ENCODE measurements at places on chromosomes 6 and 20. TPM values are rescaled to one million over a fixed set of nuclear protein-coding genes. Genes with fewer than 3 reads are reported as not detected.

DNA sequence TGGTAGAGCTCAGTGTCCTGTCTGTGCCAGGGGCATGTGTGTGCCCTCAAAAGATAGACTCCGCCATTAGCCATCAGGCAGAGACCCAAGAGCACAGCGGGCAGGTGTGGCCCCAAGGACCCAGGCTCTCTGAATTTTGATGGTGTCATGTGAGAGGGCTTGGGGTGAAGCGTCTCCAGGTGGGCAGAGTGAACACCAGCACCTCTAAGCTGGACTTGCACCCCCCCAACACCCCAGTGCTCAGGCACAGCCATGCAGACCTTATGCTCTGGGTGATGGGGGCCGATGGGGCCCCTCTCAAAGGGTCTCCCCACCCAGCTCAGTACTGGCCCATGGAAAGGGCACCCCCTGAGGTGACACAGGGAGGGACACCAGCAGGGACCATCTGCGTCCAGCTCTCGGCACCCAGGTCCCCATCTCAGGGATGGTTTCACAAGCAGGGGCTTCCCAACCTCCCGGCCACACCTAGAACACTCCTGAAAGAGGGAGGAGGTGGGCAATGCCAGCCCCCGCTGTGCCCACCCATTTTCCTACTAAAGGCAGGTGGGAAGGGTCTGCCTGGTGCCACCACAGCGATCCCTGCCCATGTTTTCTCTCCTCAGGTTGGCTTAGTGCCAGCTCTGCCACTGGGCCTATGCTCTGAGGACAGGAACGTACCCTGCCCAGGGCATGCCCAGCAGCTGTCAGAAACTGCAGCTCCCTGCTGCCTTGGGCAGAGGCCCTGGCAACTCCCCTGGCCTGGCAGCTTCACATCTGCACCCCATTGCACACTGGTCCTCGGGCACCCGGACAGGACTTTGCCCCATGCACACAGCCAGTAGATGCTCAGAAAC lies 3.5 kb downstream of the CST7 start:
- no peaks in the 10 kb centered on the region for H3K36me3 ChIP-seq
- H3K4me3 ChIP-seq = no peak overlapping the region
- peak; percentile 6 for DNase-seq
- no peak overlapping the region for H3K27ac ChIP-seq
- no peaks in the 10 kb centered on the region for H3K4me1 ChIP-seq

- H3K27ac ChIP-seq = no peak overlapping the region
- DNase-seq = no peak
- H3K4me1 ChIP-seq = no peaks in the 10 kb centered on the region
- no peaks in the 10 kb centered on the region for H3K27me3 ChIP-seq
These were observed 88.9 kb downstream of the SLC16A10 start for GRCh38 chr6:111176038-111176759.

DNA sequence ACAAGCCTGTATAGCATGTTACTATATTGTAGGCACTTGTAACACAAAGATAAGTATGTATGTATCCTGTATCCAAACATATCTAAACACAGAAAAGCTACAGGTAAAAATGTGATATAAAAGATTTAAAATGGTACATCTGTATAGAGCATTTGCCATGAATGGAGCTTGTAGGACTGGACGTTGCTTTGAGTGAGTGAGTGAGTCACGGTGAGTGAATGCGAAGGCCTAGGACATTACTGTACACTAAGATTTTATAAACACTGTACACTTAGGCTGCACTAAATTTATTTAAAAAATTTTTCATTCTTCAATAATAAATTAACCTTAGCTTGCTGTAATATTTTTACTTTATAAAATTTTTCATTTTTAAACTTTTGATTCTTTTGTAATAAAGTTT lies 136.9 kb downstream of the NKAIN2 start:
- no peak for DNase-seq
- H3K36me3 ChIP-seq = no peaks in the 10 kb centered on the region
- H3K27ac ChIP-seq = no peak overlapping the region
- H3K4me1 ChIP-seq = peaks cover 2% of the 10 kb centered on the region
- no peaks in the 10 kb centered on the region for H3K27me3 ChIP-seq
- no peak overlapping the region for H3K4me3 ChIP-seq

- no peak for DNase-seq
- H3K4me1 ChIP-seq = no peaks in the 10 kb centered on the region
- no peak overlapping the region for H3K27ac ChIP-seq
These were observed 3.0 kb upstream of the TGM2 start for GRCh38 chr20:38167851-38168760.

- no peak overlapping the region for H3K27ac ChIP-seq
- H3K4me3 ChIP-seq = no peak overlapping the region
- no peaks in the 10 kb centered on the region for H3K27me3 ChIP-seq
- DNase-seq = no peak
- no peaks in the 10 kb centered on the region for H3K4me1 ChIP-seq
These were observed 86.7 kb downstream of the TASP1 start for GRCh38 chr20:13552061-13552460.

DNA sequence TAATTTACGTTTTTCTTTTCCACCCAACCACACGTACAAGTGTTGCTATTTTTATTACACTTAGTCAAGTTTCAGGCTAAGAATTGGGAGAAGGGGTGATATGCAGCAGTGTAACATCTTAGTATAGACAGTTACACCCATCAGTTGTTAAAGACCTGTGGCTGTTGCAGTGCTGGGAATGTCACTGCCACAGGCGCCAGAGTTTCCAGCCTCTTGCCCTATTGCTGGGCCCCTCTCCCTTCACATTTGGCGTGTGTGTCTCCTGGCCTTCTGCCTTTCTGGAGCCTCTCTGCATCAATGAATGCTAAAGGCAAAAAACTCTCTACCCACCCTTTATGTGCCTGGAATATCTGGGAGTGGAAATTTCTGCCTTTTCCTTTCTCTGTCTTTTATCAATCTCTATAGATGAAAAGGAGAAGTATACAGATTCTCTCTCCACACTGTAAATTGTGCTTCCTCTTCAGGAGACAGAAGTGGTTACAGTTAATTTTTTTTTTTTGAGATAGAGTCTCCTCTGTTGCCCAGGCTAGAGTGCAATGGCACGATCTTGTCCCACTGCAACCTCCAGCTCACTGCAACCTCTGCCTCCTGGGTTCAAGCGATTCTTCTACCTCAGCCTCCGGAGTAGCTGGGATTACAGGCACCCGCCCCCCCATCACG lies 73.0 kb downstream of the TIAM2 start:
- peak; percentile 44 for DNase-seq
- no peaks in the 10 kb centered on the region for H3K36me3 ChIP-seq
- H3K27ac ChIP-seq = no peak overlapping the region
- H3K4me3 ChIP-seq = no peak overlapping the region
- no peaks in the 10 kb centered on the region for H3K27me3 ChIP-seq

GRCh38 chr20:16013631-16014030 lies 559.6 kb downstream of the KIF16B start:
- no peak overlapping the region for H3K27ac ChIP-seq
- no peaks in the 10 kb centered on the region for H3K4me1 ChIP-seq
- no peak for DNase-seq

DNA sequence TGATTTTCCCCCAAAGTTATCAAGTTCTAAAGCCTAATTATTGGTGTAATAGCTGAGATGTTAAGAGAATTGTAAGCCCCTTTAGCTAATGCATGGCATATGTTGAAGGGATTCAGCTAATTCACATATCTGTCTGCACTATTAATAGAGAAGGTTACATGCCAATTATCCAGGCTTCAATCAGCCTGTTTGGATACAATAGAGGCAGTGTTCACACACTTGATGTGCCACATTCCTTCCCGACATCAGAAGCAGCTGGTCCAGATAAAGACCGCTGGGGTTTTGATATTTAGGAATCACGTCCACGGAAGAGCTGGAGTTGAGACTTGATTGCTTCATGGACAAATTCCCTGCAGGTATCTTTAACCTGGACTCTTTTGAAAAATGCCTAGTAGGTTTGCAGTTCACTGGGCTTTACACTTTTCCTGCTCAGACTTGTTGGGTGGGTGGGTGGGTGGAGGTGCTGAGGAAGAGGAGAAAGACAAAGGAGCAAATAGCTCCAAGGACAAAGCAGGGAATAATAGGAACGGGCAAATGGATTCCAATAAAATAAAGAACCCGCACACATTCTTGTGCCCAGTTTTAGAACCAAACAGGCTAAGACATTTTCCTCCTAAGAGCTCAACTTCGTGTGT lies 142.6 kb upstream of the ZNF217 start:
- peak; percentile 55 for DNase-seq
- no peak overlapping the region for H3K4me3 ChIP-seq
- no peaks in the 10 kb centered on the region for H3K36me3 ChIP-seq
- H3K4me1 ChIP-seq = peaks cover 11% of the 10 kb centered on the region
- no peak overlapping the region for H3K27ac ChIP-seq
- no peaks in the 10 kb centered on the region for H3K27me3 ChIP-seq

- no peaks in the 10 kb centered on the region for H3K27me3 ChIP-seq
- DNase-seq = no peak
- H3K4me3 ChIP-seq = no peak overlapping the region
- no peak overlapping the region for H3K27ac ChIP-seq
These were observed 50.0 kb upstream of the PLCB1 start for GRCh38 chr20:8082025-8082424.

DNA sequence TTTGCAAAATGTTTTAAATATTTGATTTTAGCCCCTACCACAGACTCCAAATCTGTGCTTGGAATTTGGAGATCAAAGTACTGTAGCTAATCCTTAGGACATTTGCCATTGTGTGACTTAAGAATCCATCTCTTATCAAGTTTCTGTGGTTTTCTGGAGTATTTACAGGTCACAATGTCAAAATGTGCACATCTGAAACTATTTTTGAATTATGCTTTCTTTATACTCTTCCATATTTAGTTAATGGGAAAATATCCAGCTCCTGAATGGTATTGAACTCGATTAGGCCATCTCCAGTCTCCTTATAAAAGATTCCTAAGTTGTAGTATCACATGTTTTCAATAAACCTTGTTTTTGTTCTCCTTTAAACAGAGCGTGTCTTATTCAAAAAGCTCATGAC lies 162.5 kb downstream of the KHDC1L start:
- no peak overlapping the region for H3K4me3 ChIP-seq
- no peaks in the 10 kb centered on the region for H3K36me3 ChIP-seq
- no peaks in the 10 kb centered on the region for H3K27me3 ChIP-seq

GRCh38 chr6:148177589-148178233 lies 164.9 kb upstream of the SASH1 start:
- DNase-seq = peak; percentile 48
- no peaks in the 10 kb centered on the region for H3K27me3 ChIP-seq
- H3K4me3 ChIP-seq = no peak overlapping the region
- H3K27ac ChIP-seq = no peak overlapping the region
- H3K4me1 ChIP-seq = no peaks in the 10 kb centered on the region

DNA sequence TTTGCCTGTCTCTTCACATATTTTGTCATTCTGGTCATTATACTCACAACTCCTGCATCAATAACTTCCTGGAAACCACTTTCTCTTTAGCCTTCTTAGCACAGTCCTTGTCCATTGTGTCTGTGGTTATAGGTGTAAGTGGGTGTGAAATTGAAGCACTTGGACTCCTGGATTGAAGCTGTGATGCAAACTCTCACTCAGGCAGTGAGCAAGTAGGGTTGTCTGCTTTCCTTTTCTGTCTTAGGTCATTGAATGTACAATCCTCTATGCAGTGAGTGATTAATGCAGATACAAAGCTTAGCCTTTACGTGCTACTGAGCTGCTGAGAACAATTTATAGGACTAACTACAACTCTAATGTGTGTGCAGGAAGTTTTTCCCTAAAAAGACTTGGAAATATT lies 54.8 kb downstream of the ADGRB3 start:
- H3K27me3 ChIP-seq = no peaks in the 10 kb centered on the region
- no peak overlapping the region for H3K27ac ChIP-seq
- no peak for DNase-seq
- no peaks in the 10 kb centered on the region for H3K4me1 ChIP-seq
- no peak overlapping the region for H3K4me3 ChIP-seq
- H3K36me3 ChIP-seq = no peaks in the 10 kb centered on the region

GRCh38 chr20:47314647-47315338 lies 41.7 kb downstream of the ZMYND8 start:
- H3K27me3 ChIP-seq = no peaks in the 10 kb centered on the region
- no peak overlapping the region for H3K4me3 ChIP-seq
- no peak for DNase-seq
- H3K27ac ChIP-seq = peak overlapping the region; percentile 84
- H3K36me3 ChIP-seq = peaks cover 2% of the 10 kb centered on the region

DNA sequence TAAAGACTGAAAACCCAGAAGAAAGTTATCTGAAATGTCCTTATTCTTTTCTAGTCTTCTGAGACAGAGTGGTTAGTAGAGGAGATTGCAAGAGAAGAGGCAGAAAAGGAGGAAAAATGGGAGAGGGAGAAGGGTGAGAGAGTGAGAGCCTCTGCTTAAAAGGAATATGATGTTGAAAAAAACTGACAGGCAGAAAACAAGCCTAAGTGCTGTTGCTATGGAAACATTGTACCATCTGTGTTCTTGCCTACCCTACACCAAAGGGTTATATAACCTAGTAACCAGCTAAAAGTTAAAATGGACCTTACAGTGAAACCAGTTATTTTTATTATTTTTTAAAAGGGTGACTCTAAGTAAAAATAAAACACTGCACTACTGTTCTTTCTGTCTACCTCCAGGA lies 28.3 kb upstream of the SH3BGRL2 start:
- no peaks in the 10 kb centered on the region for H3K4me1 ChIP-seq
- DNase-seq = no peak
- no peak overlapping the region for H3K4me3 ChIP-seq
- H3K27me3 ChIP-seq = no peaks in the 10 kb centered on the region
- H3K27ac ChIP-seq = no peak overlapping the region
- H3K36me3 ChIP-seq = no peaks in the 10 kb centered on the region

DNA sequence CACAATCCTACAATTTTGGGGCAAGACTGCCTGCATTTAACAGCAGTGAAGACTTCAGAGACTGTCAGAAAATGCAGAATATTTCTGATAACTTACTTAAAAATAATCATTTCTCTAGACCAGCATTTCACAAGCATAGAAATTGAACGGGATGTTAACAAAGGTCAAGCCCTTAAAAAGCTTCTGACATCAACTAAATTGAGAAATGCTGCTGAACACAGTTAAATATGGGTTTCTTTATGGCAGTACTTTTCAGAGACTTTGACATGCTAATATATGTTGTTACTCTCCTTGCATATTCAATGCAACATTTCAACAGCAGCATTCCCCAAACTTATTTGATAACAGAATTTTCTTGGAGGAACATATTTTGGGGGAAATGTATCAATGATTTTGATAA lies 84.5 kb downstream of the KIF13A start:
- DNase-seq = no peak
- H3K4me3 ChIP-seq = no peak overlapping the region
- H3K27me3 ChIP-seq = no peaks in the 10 kb centered on the region
- H3K36me3 ChIP-seq = no peaks in the 10 kb centered on the region
- no peak overlapping the region for H3K27ac ChIP-seq

NKAIN2 gene
- total RNA-seq = not detected

DDX43 gene
- 0.14 TPM for total RNA-seq

CLVS2 gene
- 0.20 TPM for total RNA-seq

GPX5 gene
- total RNA-seq = not detected

CHRNA4 gene
- 1.1 TPM for total RNA-seq

ACTL10 gene
- total RNA-seq = 0.26 TPM

AMD1 gene
- 76.9 TPM for total RNA-seq

ADGRB3 gene
- 24.6 TPM for total RNA-seq

TBXT gene
- not detected for total RNA-seq

Measured in lung (tissue), 17 donors.